Fibroblast of skin of left biceps (primary cell): ENCODE measurements at places on chromosomes 16 and 17.

GRCh38 chr16:77459534-77460254 is 24.9 kb upstream of the ADAMTS18 start:
- DNase-seq = no peak

GRCh38 chr17:58337600-58338453 is 9.2 kb upstream of the TSPOAP1 start:
- DNase-seq = peak; percentile 95

GRCh38 chr17:30378241-30378824 is 394 bp upstream of the CPD start:
- DNase-seq = no peak

DNA sequence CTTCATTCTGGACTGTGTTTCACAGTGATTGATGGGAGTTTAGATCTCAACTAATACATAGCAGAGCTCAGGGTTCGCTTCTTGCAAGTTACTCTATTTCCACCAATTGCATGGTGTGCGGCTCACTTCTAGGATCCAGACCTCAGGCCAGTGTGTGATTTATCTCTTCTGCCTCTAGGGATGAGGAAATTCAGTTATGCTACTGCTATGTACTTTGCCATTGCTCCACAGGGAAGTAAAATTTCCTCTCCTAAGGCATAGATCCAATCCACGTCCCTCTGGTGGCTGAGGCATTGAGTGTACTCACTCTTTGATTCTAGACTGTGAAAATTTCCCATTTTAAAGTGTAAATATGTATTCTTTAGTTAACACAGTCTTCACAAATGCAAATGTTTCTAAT is 214.1 kb downstream of the HS3ST3B1 start:
- DNase-seq = no peak

DNA sequence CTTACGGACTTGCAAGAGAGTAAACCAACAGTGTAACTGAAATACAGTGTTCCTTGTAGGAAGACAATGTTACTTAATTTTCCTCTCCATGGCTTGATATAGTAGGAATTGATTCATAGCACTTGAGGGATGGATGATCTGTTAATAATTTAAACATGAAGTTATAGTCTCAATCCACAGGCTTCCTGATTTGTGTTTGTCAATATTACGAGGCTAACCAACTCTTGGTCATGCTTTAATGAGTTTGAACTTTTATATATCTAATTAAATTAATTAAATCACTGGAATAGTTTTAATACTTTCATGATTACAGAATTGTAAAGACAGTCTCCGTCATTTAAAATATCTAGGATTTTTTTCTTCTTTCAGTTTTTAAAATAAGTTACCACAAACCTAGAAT is 112.0 kb upstream of the HAS3 start:
- no peak for DNase-seq

DNA sequence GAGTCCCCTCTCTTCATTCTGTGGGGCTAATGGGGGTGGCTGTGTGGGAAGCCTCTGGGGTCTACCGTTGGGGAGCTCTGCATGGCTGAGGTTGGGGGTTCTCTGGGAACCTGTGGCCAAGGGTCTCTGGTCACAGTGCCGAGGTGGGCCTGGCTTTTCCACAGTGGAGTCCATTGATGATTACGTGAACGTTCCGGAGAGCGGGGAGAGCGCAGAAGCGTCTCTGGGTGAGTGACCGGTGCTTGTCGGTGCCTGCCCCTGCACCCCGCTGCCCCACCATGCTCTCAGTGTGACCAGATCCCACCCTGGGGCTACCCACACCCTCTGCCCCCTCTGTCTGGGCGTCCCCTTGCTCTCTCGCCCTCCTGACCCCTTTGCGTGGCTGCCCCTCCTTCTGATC is 4.5 kb downstream of the LAT start:
- no peak for DNase-seq

GRCh38 chr17:183021-183420 is 1.6 kb upstream of the DOC2B start:
- no peak for DNase-seq

DNA sequence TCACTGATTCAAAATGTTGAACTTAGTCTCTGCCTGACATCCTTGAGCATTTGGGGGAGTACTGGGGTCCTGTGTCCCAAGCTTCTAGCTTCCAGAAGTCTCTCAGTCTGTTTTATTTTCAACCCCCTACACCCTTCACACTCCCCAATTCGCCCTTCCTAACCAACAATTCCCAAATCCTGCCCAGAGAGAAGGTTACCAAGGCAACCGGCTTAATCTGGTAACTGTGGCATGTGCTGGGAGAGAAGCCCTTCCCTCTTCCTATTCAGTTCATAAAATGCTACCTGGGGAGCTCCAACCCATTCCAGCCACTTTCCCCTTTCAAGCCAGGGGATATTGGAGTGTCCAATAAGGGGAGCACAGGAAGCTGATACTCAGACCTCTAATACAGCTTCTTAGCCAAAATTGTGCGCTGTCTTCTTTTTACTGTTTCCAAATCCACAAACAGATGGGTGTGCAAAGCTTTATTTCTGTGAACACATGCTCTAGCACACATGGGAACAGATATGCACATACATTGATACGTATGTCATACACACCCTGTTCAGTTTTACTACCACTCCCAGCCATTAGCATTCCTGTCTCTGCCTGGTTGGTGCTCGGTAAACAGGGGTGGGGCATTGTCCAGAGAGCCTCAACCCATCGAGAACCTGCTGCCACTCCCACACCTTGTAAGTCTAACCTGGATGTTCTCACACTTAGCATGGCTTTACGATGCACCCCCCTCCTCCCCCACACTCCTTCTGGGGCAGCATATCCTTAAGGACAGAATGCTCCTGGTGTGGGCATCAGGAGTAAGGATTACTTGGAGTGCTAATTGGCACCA is 1.1 kb upstream of the RAPGEFL1 start:
- DNase-seq = no peak

- no peak for DNase-seq
Measured at GRCh38 chr17:37608351-37609169, 658 bp downstream of the SYNRG start.

DNA sequence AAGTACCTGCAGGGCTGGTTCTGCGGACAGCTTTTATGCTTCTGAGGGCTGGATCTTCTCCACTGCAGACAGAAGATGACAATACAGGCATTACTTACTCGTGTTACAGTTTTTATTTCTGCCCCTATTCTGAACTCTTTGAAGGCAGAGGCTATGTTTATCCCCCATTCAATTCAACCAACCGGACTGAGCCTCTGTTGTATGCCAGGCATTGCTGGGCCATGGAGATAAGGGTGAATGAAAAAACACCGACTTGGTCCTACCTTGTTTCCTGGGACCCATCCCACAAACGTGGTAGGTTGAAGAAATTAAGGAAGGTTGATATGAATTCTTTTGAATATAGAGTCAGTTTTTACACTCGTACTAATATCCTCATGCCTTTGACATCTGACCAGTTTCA is 10.0 kb upstream of the HP start:
- DNase-seq = no peak

DNA sequence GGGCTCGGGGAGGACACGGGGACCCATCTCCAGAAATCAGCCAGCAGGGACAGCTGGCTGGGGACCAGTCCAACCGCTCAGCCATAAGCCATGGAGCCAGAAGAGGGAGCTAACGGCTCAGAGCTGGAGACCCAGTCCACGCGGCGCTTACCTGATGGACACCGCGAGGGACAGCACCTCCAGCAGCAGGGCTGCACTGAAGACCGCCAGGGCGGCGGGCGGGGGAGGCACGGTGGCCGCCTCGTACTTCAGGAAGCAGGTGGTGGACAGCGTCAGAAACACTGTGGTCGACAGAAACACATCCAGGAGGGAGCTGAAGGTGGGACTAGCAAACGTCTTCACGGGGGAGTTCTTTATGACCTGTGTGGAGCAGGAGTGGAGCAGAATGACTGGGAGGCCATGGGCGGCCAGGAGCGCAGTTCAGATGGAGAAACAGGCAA is 102.6 kb upstream of the CREBBP start:
- DNase-seq = no peak

GRCh38 chr17:74452033-74452840 is 14.2 kb upstream of the CD300A start:
- no peak for DNase-seq

GRCh38 chr16:56667581-56668571 is at the start of gene MT1G:
Gene MT1G (minus strand): TSS chr16:56668065. CDS start chr16:56667993, 72 bp downstream.
- DNase-seq = no peak

- no peak for DNase-seq
Measured at GRCh38 chr16:57380671-57381462, 8.6 kb downstream of the CX3CL1 start.

DNA sequence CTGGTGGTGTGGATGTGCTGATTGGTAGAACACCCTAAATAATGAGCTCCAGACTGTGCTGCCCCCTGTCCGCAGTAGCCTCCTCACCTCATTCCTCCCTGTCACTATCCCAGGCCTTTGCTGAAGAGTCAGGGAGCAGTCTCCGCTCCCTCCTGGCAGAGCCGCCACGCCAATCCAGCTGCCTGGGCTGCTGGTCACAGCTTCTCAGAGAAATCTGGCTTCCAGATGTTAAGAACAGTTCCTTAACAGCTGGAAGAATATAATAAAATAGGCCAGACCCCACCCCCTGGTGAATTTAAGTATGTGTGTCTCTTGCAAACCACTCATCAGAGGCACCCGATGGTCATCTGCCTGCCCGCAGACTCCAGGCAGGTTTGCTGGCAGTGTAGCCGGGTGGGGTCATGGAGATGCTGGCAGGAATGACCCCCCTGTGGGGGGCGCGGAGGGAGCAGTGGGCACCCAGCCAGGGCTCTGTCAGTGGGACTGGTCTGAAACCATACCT is 161.0 kb downstream of the CCDC182 start:
- no peak for DNase-seq

- no peak for DNase-seq
Measured at GRCh38 chr17:57945996-57946797, 9.0 kb downstream of the CUEDC1 start.

- no peak for DNase-seq
Measured at GRCh38 chr17:63544467-63545301, 5.6 kb upstream of the DCAF7 start.

DNA sequence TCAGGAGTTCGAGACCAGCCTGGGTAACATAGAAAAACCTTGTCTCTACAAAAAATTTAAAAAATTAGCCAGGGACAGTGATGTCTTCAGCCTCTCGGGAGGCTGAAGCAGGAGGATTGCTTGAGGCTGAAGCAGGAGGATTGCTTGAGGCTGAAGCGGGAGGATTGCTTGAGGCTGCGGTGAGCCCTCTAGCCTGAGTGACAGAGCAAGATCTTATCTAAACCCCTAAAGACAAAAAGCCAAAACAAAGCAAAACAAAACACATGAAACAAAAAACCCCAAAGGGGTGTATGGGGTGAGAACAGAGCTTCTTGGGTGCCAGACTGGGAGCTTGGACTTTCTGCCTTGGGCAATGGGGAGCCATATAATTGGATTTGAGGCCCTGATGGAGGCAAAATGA is 2.6 kb downstream of the SPNS3 start:
- no peak for DNase-seq

GRCh38 chr17:81254955-81255717 is 16.0 kb downstream of the NDUFAF8 start:
- DNase-seq = peak; percentile 24

GRCh38 chr17:50148226-50149090 is 2.0 kb downstream of the PPP1R9B start:
- no peak for DNase-seq

- no peak for DNase-seq
Measured at GRCh38 chr17:78232859-78233173, 1.4 kb downstream of the TMEM235 start.

DNA sequence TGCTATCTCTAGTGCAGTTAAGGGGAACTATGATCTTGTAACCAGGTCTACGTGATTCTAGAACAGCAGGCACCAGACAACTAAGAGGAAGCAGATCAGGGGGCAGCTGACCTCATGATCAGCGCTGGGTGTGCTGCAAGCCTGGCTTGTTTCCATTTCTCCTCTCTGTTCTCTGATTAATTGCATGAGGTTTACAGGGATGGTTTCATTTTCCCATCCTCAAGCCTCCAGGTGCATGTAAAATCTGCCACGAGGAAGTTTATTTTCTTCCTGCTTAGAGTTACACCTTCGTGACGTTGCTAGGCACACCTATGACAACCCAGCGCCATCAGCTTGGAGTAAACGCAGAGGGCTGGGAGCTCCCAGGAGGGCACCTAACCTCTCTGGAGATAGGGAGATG is 4.3 kb upstream of the NUPR1 start:
- DNase-seq = no peak

GRCh38 chr16:55503726-55504550 is 4.9 kb upstream of the LPCAT2 start:
- no peak for DNase-seq

- DNase-seq = peak; percentile 88
Measured at GRCh38 chr16:82016964-82017363, 5.7 kb upstream of the SDR42E1 start.

GRCh38 chr17:1375615-1376014 is 24.4 kb downstream of the YWHAE start:
- no peak for DNase-seq

- no peak for DNase-seq
Measured at GRCh38 chr17:75345514-75346167, 56.4 kb upstream of the SLC25A19 start.
